ENCODE measurements at places on chromosomes 11 and 22. TPM values are rescaled to one million over a fixed set of nuclear protein-coding genes. Genes with fewer than 3 reads are reported as not detected.

Gene DEPDC5
- total RNA-seq: 15.4 TPM

Gene FREY1
- total RNA-seq: not detected

DNA sequence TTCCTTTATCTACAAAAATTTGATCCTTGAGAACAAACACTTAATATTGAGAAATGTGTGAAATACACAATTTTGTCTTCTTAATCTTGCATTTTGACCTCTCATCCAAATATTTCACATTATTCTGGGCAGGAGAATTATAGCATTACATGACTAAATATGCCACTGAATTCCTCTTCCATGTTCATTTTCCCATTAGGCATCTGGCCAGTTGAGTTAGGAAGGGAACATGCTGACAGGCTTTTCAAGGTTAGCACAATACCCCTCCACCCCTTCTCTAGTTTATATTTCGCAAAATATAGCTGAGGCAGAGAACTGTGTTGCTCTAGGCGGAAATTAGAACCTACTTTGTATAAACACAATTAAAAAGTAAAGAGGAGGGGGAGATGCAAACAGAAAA, 271.7 kb upstream of the ZC3H12C start:
- DNase-seq: no peak

- DNase-seq: no peak
Measured at GRCh38 chr11:122167100-122167499, 51.1 kb upstream of the BLID start.

DNA sequence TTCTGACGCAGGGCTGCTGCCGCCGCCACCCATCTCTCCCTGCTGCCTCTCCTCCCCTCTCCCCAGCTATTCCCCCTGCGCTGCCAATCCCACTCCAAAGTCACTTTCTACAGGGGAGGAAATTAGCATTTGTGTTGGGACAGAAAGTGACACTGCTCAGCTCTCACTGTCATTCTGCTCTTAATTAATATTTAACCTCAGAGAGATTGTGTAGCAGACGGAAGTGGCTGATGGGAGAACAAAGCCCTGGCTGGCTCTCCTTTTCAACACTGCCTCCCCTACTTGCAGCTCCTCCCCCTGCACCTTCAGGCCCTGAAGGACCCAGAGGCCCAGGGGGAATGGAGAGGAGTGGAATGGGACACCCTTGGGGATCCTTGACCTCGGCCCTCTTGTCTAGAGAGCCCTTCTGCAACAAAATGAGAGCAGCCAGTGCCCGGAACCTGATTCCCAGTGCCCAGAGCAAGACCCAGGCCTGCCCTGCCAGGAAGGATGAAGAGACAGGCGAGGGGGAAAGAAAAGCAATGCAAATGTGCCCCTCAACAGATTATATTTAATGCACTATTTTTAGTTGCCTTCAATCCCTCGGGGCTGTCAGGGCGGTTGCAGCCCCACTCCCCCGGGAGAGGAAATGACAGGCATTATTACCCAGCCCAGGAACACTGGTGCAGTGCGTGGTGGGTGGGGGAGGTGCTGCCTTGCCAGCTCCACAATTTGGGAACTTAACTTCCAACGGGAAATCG, 14.6 kb upstream of the NRGN start:
- no peak for DNase-seq
